HepG2 (cell line): ENCODE measurements at places on chromosomes 6 and 20. TPM values are rescaled to one million over a fixed set of nuclear protein-coding genes. Genes with fewer than 3 reads are reported as not detected.

Gene COL21A1
- not detected in 2 replicates for total RNA-seq

Gene TREM2
- total RNA-seq: 0.11 TPM in 1 of 2 replicates, not detected in the other

Gene SNX21
- 9.3 and 12.8 TPM in 2 replicates for total RNA-seq

DNA sequence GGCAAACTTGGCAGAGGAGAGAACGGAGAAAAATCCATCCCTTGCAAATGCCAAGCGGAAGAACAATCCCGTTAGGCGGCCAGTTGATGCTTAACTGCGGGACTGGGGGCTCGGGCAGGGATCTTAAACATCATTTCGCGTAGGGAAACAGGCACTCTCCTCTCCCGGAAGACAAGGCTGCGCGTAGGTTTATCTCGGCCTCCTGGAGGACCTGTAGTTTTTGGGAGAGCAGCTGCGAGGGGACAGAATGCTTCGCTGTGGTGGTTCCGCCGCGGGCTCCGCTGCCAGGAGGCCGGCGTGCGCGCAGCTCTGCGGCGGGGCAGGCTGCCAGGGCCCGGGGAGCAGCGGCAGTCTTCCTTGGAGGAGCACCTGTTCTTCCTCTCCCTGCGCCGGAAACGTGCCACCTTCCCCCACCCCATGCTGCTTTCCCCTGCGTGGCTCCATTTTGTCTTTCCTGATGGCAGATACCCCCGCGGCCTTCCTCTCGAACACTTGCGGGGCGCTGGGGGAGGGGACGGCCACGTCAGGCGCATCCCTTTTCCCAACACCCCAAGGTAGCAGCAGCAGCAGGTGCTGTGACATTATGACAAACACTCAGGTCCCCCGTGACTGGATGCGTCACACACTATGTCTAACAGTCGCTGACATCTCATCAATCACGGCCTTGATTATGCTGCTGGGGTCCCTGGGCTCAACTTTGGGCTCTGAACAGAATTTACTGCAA lies 230.7 kb upstream of the BTBD3 start:
- H3K4me3 ChIP-seq: no peak overlapping the region
- no peak overlapping the region for H3K27ac ChIP-seq
- peaks cover 16% of the 10 kb centered on the region for H3K4me1 ChIP-seq

Gene ZSWIM3
- 5.8 and 7.3 TPM in 2 replicates for total RNA-seq

- peaks cover 24% of the 10 kb centered on the region; the same call in 2 of the 3 replicates for H3K36me3 ChIP-seq
- no peaks in the 10 kb centered on the region for H3K27me3 ChIP-seq
- DNase-seq: peak; percentile 52
- H3K4me1 ChIP-seq: peaks cover 13% of the 10 kb centered on the region
- H3K4me3 ChIP-seq: no peak overlapping the region
These were observed 223.4 kb downstream of the FOXC1 start for GRCh38 chr6:1832844-1833787.

Gene GPR6
- total RNA-seq: not detected in 2 replicates

Gene SYNCRIP
- total RNA-seq: 112 and 183 TPM in 2 replicates
